ENCODE measurements at places on chromosomes 6 and 20.

DNA sequence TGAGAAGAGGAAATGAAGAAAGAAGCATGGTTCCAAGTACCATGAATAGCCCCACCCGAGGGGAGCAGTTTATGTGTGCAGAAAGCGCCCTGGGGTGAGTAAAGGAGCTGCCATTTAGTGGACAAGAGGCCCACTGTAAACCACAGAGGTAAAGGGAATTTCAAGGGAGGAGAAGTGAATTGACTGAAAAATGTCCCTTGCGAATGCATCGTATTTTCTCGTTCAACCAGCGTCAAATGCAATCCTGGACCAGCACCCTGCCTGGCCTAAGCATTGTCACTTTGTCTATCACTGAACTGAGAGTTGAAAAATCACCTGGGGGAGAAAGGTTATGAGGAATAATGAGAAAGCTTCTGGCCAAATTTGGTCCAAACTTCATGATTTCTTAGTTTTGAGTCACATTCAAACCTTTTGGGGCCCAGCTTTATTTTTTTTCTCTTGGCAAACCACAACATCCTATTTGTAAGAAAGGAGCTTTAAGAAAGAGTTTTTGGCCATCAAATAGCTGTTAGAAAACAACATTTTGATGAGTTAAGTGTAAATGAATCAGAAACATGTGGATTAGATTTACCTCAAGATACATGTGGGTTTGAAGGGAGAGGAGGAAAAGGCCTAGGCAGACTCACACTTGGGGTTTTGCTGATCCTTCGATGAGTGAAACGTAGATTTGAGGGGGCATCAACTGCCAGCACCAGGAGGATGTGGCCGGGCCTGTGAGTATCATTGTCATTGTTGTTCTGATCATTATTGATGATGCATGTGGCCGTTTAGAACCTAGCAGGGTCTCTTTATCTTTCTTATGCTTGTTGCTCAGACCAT lies 214.0 kb downstream of the CLIC5 start:
- no peak for DNase-seq

DNA sequence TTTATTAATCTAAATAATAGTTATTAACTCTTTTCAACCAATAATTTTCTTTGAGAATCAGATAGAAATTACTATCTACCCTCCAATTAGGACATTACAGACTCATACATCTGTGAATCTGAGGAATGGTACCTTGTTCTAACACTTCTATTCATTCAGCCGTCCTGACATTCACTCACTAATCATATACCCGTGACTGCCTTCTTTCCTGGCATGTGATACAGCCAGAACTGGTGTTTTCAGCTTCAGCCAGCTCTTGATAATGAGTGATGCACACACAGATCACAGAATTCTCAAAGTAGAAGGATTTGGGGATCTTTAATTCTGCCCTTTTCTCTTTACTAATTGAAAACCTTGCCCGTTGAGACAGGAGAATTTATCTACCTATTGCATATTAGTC lies 499.9 kb downstream of the UTRN start:
- no peak for DNase-seq

DNA sequence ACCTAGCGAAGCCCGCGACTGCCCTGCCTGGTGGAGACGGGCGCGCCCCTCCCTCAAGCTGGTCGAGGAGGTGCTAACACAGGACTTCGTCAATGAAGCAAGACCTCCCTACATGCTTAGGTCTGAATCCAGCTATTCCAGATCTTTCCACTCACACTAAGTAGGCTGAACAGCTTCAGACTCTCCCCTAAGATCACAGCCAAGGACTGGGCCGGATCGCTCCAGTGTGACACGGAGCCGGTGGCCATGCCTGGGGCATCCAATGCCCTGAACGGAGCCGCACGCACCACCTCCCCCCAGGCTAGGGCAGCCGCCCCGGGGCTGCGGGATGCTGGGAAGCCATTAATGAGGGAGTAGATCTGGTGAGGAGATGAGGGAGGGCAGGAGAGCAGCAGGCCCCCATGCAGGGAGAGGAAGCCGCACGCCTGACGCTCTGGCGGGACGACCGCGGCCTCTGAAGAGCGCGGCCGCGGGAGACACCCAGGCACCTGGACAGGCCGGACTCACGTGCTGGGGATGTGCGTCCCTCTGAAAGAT lies 200.0 kb downstream of the WDR27 start:
- DNase-seq, result no peak

- DNase-seq, result no peak
Measured at GRCh38 chr6:5989141-5989723, 17.5 kb downstream of the NRN1 start.

- no peak for DNase-seq
Measured at GRCh38 chr6:18246205-18246604, 18.1 kb downstream of the DEK start.

DNA sequence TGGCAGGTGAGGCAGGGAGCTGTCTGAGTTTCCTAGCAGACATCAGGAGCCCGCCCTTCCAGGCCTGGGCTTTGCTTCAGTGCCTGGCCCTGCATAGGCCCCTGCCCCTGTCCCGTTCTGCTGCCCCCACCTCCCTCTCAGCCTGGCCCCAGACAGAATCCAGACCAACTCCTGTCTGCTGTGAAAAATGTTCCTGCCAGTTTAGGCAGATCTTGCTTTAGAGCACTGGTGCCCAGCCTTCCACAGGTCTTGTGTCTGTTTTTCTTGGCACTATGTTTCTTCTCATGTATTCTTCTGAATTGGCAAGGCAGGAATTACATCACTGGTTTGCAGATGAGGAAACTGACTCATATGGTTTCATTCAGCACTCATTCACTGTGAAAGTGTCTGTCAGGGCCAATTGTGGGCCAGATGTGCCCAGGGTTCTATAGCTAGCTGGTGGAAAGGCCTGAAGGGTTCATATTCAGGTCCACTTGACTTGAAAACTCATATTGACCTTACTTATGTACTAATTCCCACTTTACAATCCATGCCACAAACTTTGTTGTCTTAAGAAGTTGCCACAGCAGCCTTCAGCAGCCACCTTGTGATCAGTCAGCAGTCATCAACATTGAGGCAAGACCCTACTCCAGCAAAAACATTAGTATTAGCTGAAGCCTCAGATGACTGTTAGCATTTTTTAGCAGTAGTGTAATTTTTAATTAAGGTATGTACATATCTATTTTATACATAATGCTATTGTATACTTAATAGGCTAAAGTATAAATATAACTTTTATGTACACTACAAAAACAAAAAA lies 40.5 kb downstream of the HLA-F start:
- no peak for DNase-seq

DNA sequence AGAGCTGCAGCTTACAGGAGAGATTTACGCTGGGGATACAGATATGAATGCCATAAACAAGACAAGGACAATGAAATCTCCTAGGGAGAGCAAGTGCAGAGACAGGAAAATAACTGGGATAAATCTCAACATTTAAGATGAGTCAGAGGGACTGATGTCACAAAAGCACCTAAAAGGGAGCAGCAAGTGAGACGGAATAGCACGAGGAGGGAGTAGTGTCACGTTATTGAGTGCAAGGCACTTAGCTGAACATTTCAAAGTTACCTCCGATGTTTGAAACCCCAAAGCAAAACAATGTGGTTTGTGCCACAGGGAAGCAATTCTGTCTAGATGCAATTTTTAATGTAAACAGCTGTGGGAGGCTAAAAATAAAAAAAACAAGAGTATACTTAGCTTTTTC lies 1131.7 kb upstream of the EYS start:
- no peak for DNase-seq

Measured in anterior cingulate cortex (tissue), 58 donors.